NCI-H2029 (cell line): ENCODE measurements at places on chromosomes 13 and 19.

GRCh38 chr19:16893686-16893989 is 4.8 kb downstream of the F2RL3 start:
- no peak for DNase-seq

- DNase-seq, result no peak
Measured at GRCh38 chr13:110790371-110790770, 76.9 kb downstream of the ING1 start.

- no peak for DNase-seq
Measured at GRCh38 chr19:22608441-22608840, 25.7 kb upstream of the ZNF492 start.

GRCh38 chr19:28878862-28879566 is 333.9 kb downstream of the UQCRFS1 start:
- DNase-seq, result peak; percentile 72

DNA sequence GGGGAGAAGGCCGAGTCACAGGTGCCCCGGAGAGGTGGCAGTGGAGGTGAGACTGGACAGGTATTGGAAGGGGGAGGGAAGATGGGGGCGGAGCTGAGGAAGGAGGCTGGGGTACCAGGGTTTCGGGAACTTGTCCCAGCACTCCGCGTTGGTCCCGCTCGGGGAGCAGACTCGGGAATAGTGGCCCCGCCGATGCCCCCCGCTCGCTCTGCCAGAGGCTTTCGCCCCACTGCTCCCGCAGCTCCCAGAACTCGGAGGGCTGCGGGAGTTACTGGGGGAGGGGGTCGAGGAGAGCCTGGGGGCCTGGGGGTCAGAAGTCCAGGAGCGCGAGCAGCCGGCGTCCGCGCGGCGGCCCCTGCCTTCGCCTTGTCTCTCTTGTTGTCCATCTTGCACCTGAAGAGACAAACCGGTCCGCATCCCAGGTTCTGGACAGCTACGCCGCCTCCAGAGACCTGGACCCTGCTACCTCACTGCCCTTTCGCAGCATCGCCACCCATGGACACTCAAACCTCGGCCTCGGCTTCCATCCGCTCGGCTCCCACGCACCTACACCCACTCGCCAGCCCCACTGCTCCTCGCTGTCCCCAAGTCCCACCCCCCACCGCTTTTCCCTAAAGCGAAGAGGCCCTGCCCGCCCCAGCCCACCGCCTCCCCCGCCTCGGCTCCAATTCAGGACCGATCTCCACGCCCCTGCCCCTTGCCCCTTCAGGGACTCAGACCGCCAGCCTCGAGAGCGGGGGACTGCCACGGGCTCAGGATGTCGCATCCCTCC is 700 bp downstream of the PRR36 start:
- DNase-seq, result no peak

- DNase-seq, result no peak
Measured at GRCh38 chr13:81078048-81078447, 737.1 kb upstream of the SPRY2 start.

GRCh38 chr13:49098771-49099512 is 121.2 kb upstream of the MLNR start:
- DNase-seq, result no peak

DNA sequence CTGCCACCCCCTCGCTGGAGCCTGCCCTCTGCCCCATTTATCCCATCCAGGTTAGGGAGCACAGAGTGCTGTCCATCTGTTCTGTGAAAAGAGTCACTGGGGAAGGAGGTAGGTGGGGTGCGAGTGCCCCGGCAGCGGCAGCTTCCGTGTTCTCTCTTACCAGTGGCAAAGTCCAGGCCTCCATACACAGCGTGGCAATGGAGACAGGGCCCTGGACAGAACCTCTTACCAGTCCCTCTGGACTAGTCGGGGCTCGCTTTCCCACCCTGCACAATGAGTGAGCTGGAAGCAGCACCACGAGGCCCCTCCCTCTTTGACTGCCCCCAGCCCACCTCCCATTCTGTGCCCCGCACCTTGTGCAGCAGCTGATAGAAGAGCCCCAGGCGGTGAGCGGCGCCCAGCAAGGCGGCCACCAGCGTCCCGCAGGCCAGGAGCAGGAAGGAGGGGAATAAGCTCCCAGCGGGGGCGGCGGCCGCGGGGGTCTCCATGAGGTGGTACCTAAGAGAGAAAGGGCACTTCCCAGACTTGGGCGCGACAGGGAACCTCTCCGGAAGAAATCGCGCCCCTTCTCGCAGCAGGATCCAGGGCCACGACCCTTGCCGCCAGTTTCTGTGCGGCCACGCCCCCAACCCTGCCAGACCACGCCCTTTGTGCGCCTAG is 17.5 kb downstream of the SYDE1 start:
- no peak for DNase-seq

GRCh38 chr13:110816500-110816899 is 98.4 kb downstream of the ANKRD10 start:
- DNase-seq, result peak; percentile 20

GRCh38 chr13:84207509-84207908 is 325.2 kb upstream of the SLITRK1 start:
- no peak for DNase-seq

GRCh38 chr13:19634256-19634740 is 839 bp downstream of the MPHOSPH8 start:
- DNase-seq, result no peak

DNA sequence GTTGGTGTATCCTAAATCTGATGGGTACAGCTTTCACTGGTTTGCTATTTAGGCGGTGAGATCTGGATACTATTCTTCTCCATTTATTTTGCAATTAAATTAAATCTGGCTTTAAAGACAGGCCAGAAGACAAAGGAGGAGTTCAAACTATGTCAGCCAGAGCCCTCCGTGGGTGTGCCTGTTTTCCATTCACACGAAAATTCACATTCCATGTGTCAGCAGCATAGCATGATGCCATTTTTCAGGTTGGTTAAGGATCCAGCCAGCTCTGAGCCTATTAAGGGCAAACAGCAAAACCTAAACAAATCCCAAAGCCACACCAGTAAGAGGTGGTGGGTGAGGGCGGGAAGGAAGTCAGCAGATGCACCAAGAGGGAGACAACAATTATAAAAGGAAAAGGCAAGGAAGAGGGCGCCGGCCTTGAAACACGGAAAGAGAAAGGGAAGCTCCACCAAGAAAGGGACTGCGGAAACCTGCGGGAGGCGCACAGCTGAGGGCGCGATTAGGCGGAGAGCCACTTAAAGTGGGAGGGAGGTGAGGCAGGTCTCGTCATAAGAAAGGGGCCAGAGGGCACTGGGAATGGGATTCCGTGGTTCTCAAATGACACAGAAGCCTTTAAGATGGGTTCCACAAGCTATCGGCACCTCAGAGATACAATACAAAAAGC is 43.0 kb downstream of the CARS2 start:
- no peak for DNase-seq

GRCh38 chr19:12364391-12365235 is 870 bp downstream of the ZNF442 start:
- no peak for DNase-seq

DNA sequence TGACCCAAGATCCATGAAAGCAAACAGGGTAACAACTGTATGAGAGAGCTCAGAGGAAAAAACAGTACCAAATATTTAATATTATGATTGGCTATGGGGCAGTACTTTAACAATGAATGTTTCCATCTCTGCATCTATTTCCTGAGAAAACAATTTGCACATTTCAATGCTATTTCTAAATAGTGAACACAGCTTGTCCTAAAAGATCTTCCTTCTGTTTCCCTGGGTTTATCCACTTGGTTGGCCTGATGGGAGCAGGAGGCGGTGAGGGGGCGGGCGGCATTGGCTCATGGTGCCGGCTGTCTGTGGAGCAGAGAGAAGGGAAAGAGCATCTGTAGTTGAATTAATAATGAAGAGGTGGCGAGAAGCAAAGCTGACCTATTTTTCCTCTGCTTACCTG is 291.4 kb downstream of the DCLK1 start:
- DNase-seq, result no peak

DNA sequence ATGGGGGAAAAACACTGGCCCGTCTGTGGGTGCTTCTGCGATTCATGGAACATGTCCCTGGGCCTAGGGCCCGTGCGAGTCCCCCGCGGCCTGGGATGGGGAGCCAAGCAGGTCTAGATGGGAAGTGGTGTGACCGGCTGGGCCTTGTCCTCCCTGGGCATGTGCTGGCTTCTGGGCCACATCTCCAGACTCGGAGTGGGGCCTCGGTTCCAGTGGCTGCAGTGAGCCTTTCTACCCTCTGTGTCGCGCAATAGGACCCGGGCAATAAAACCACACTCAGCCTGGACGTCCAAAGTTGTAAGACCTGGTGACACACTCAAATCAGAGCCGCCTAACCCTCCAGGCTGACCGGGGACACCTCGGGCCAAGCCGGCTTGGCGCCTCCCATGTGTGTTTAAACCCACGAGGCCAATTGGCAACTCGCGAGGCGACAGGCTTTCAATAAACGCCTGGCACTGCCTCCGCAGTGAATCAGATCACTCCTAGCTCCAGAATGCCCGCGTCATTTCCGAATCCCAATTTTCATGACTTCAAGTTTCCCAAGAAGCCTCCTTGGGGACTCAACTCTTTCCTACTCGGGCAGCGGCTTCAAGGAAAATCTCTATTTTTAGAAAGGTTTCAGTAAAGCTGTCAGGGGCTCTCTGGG is 57.3 kb downstream of the KLF2 start:
- DNase-seq, result no peak

- no peak for DNase-seq
Measured at GRCh38 chr19:18639706-18640243, 2.9 kb downstream of the KLHL26 start.

DNA sequence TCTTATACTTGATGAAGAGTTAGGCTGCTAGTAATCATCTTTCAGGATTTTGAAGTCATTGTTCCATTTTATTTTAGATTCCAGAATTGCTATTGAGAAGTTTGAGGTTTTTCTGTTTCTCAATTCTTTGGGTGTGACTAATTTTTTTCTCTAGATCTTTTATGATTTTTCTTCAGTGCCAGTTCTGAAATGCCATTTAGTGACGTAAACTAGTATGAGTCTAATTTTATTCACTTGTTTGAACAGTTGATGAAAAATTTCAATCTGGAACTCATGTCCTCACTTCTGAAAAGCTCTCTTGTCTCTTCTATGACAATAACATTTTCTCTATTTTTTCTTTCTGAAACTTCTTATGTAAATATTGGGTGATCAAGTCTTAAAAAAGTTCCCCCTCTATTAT is 188.5 kb upstream of the HTR2A start:
- no peak for DNase-seq

- DNase-seq, result no peak
Measured at GRCh38 chr19:38321646-38322196, 2.1 kb downstream of the KCNK6 start.

DNA sequence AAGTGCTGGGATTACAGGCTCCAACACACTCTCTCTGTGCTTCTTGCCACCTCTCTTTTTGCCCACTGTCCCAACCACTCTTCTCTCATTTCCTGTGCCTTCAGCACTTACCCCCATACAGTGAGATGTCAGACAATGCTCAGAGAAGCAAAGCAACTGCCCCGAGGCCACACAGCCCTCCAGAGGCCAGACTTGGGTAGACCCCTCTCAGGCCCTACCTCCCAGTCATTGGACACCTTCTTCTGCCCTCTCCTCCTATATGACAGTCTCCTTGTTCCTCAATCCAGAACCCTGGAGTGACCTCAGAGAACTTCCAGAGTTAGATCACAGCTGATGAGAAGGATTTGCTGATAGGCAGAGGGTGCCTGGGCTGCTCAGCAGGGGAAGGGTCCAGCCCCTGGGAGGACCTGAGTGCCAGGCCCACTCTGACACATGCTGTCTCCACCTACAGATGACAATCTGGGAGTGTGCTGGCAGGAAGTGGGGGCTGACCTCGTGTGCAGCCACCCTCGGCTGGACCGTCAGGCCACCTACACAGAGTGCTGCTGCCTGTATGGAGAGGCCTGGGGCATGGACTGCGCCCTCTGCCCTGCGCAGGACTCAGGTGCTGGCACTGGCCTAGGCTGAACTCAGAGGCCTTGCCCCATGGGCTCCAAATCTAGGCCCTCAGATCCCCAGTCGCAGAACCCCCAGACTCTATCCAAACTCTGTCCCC is 24.4 kb downstream of the LTBP4 start:
- no peak for DNase-seq

DNA sequence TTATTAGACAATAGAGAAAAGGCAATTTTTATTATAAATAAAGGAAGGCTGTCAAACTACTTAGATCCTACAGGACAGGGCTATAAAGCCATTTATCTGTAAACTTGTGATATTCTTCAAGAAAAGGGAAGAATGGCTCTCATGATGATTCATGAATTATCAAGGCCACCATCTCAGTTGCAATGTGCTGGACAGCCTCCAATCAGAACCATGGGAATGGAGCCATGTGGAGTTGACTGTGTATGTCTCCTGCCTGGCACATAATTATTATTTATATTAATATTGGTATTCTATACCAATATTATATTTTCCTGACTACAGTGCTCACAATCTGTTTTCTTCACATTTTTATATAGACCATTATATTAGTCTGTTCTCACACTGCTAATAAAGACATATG is 560.5 kb upstream of the MIR17HG start:
- DNase-seq, result no peak

GRCh38 chr19:55088543-55089341 is 13.1 kb downstream of the EPS8L1 start:
- peak; percentile 48 for DNase-seq

GRCh38 chr19:35017507-35017906 is 12.8 kb upstream of the SCN1B start:
- DNase-seq, result no peak

DNA sequence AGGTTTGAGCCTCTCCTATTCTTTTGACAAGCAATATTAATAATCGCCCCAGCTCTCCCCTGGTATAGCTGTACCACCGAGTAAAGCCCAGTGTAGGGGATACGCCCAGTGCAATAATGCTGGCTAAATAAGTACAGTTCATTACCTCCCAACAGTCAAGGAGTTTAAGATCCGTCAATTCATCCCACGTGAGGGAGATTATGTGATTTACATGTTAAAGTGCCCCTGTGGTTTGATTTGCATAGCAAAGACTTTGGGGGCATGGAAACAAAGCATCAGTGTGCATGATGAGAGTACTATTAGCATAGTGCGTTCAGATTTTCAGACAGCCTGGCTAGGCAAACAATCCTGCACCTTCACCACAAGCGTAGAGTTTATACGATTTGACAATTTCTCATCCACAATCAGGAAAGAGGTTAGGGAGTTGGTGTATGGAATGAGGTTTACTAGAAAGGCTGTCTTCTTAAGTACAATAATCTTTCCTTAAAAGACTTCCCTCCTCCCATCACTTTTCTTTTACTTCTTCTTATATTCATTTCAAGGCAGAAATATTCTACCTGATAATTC is 754.0 kb downstream of the DIAPH3 start:
- DNase-seq, result no peak

GRCh38 chr13:113364311-113364889 is 470 bp upstream of the GRTP1 start:
- no peak for DNase-seq

GRCh38 chr19:3194106-3195087 is 8.7 kb downstream of the NCLN start:
- DNase-seq, result no peak
